ENCODE measurements at places on chromosomes 13 and 19.

DNA sequence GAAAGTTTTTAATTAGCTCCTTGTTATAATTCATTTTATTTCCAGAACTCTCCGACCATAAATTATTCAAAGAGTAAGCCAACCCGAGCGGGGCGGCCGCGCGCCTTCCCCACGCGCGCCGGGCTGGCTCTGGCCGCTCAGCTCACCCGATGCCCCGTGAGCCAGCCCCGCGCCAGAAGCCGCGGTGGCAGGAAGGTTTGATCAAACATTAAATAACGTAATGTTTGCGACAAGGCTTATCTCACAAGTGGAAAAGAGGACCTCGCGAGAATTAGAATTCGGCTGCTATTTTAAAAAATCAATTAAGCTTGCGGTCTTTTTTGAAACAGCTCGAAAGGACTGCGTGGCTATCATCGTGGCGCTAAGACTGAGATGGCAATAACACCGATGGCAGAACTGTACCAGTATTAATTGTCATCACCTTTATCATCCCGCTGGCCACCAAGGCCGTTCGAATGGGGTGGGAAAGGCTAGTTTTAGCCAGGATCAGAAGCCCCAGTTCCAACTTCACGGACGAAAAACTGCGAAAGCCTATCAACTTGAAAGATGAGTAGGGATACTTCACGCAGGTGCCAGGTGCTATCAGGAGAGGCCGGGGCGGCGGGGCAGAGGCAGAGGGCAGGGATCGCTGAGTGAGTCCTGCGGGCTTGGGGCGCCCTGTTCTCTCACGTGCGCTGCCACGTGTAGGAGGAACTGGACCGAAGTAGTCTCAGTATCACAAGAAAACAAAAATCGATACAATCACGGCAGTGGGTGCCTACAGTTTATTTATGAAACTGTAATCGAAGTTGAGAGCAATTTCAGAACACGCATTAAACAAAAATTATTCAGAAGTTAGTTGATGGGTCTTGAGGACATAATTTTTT, 6.4 kb downstream of the POU4F1 start:
- DNase-seq = no peak

GRCh38 chr19:29708554-29709439, 6.3 kb downstream of the C19orf12 start:
- DNase-seq = no peak

GRCh38 chr19:2290441-2291184, 8.6 kb upstream of the PEAK3 start:
- peak; percentile 54 for DNase-seq

GRCh38 chr19:40717880-40718773, 1.2 kb downstream of the ITPKC start:
- DNase-seq = no peak

GRCh38 chr13:103694033-103694432, 627.8 kb upstream of the SLC10A2 start:
- peak; percentile 25 for DNase-seq

DNA sequence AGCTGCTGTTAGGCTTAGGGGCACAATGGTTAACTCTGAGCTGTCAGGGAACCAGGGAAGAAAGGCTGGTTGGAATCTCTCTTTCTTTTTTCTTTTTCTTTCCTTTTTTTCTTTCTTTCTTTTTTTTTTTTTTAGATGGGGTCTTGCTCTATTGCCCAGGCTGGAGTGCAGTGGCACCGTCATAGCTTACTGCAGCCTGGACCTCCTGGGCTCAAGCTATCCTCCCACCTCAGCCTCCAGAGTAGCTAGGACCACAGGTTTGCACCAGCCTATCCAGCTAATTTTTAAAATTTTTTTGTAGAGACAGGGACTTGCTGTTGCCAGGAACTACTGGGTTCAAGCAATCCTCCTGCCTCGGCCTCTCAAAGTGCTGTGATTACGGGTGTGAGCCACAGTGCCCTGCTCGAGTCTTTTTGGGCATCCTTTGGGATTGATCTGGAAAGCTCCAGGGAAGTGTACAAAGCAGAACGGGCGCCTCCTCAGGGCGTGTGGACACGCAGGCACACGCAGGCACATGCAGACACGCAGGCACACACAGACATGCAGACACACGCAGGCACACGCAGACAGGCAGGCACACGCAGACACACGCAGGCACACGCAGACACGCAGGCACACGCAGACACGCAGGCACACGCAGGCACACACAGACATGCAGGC, 99.2 kb downstream of the GADD45B start:
- DNase-seq = no peak

- peak; percentile 10 for DNase-seq
Observed at GRCh38 chr19:19997656-19998268, 41.5 kb downstream of the ZNF682 start.

- DNase-seq = no peak
Observed at GRCh38 chr19:47601180-47601904, 7.6 kb upstream of the BICRA start.

- peak; percentile 46 for DNase-seq
Observed at GRCh38 chr19:40778706-40779284, 748 bp downstream of the RAB4B start.

GRCh38 chr13:22226086-22226485, 555.2 kb downstream of the FGF9 start:
- no peak for DNase-seq

DNA sequence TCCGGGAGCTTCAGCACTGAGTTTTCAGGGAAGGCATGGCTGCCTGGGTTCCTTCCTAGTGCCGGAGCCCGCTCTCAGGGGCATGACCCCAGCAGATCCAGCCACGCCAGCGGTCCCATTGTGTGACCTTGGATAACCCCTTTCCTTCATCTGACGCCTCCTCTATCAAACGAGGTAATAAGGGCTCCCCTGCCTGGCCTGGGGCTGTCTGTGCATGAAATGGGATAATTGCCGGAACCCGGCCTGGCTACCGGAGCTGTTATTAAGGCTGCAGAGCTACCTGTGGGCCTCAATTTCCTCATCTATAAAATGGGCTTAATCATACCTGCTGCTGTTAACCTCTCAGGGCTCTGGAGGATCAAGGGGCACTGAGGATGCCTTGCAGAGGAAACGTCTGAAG, 18.3 kb upstream of the NFIC start:
- DNase-seq = no peak

- DNase-seq = no peak
Observed at GRCh38 chr19:18262144-18262543, 12.1 kb downstream of the IQCN start.

DNA sequence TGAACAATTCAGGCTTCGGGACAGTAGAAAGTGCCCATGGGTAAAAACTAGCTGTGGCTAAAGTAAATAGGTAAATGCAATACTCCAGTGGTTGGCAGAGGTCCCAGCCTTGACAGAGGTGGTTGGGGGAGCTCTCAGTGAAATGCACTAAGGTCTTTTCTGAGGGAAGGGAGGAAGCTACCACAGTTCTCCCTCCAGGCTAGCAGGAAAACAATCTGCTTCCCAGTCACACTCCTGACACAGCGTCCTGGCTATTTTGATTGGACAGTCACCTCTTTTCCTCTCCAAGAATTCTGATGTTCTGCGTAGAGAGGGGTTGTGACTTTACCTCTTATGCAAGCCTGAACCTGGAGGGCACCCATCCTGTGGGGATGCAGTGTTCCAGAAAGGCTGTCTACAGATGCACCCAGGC, 128.7 kb downstream of the CYSLTR2 start:
- DNase-seq = no peak

GRCh38 chr13:74110053-74110452, 24.2 kb downstream of the KLF12 start:
- peak; percentile 33 for DNase-seq

Measured in hematopoietic multipotent progenitor cell treated with erythropoietin and hydrocortisone succinate and interleukin-3 and kit ligand, for 4 days (in vitro differentiated cells).